Kidney epithelial cell (primary cell): ENCODE measurements at places on chromosomes 7 and 10.

- no peak for DNase-seq
Observed at GRCh38 chr7:136033413-136034031, 56.4 kb upstream of the MTPN start.

GRCh38 chr7:156608173-156608478 is 32.4 kb upstream of the RNF32 start:
- no peak for DNase-seq

DNA sequence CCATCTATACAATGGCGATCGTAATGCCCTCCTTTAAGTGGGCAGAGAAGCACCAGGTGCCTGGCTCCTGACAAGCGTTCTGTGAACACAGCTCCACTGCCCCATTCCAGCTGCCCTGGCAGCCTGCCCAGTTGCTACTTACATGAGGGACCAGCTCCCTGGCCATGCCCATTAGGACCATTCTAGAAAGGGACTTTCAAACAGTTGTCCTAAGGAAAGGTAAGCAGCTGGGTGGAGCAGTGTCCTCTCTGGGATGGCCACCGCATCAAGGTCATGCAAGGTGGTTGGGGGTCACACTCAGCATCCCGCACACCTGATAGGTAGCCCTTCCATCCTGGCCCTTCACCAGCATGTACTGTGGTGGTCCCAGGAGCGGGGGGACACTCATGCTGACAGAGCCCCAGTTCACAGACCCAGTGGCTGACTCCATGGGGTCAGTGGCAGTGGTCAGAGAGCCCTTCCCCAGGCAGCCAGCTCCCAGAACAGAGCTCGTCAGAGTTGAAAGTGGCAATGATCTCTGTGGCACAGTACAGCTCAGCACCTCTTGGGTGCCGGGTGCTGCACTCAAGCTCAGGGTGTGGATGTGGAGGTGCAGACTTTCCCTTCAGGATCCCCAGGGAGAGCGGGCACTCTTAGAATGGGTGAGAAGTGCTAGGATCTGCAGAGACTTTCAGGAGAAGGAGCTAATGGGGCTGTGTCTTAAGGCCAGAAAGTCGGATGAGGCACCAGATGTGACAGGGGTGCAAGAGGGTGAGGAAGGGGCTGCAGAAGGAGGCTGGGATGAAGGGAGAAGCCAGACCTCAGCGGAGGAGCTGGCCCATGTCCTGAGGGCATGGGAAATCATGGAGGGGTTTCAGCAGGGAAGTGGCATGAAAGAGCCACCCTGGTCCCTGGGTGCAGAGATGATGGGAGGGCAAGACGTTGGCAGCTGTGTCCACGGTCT is 10.9 kb downstream of the MMRN2 start:
- no peak for DNase-seq

- no peak for DNase-seq
Observed at GRCh38 chr7:116500078-116500853, 728 bp downstream of the CAV2 start.

DNA sequence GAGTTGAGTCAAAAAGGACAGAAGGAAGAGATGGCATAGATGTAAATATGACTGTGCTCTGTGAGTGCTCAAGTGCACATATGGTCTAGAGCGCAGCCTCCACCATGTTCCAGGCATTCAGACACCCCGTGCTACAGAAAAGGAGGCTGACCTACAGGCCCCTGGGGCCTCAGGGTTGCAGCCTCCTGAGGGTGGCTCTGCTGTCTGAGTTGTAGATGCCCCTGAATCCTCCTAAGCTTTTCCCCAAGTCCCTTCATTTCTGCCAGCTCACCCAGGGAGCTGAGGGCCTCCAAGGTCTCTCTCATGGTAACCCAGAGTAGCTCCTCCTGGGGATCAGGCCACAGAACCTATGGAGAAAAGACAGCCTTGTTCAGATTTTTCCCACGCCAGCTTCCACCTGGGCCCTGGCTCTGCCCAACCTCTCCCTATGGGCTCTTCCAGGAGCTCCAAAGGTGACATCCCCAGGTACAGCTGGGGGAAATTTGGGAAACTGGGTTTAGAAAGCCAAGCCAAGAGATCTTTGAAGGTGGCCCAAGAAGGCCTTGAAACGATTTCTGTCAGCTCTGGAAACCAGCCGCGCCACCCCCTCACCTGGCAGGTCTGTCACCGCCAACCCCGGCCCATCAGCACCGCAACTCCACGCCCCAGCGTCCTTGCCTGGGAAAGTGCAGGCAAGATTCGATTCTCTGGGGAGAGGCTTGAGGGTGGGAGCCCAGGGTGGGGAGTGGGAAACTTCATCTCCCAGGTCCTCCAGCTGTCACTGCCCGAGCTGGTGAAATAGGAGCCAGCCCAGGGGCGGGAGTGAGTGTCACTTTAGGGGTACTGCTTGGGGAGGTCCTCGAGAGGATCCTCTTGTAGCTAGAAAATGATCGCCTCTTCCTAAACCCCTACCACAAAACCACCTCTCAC is 2.4 kb downstream of the ZNF467 start:
- no peak for DNase-seq

- DNase-seq, result no peak
Observed at GRCh38 chr7:104480529-104480928, 152.1 kb downstream of the LHFPL3 start.

DNA sequence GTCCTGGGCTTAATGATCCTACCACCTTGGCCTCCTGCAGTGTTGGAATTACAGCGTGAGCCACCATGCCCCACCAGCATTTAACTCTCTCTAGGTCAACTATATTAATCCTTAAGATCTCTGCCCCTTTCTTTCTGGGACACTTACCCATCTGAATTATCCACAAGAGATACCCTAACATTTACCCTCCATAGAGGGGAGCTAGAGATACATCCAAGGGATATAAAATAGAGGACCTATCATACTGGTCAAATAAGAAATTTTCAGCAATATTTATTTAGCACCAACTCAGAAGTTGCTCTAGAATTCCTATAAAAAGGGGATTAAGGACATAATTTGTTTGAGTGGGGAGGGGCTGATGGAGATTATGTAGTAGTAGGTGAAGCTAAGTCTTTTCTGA is 96.5 kb downstream of the OTUD1 start:
- DNase-seq, result no peak

- no peak for DNase-seq
Observed at GRCh38 chr10:28284126-28284525, 18.7 kb downstream of the MPP7 start.

DNA sequence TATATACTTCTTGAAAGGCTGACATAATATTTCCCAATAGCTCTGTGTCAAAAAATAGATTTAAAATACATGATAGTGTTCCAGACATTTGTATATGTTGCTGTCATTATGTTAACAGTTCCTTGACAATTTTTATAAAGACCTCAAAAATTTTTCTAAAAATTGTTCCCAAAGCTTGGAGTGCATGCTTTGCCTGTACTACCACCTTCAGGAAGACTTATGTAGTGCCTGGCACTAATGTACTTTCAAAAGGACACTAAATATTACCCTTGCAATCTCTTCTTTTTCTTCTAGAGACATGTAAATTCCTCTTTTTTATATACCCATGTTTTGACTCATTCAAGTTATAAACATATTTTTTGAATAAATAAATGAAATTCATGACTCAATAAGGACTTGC is 48.0 kb upstream of the SP8 start:
- no peak for DNase-seq

DNA sequence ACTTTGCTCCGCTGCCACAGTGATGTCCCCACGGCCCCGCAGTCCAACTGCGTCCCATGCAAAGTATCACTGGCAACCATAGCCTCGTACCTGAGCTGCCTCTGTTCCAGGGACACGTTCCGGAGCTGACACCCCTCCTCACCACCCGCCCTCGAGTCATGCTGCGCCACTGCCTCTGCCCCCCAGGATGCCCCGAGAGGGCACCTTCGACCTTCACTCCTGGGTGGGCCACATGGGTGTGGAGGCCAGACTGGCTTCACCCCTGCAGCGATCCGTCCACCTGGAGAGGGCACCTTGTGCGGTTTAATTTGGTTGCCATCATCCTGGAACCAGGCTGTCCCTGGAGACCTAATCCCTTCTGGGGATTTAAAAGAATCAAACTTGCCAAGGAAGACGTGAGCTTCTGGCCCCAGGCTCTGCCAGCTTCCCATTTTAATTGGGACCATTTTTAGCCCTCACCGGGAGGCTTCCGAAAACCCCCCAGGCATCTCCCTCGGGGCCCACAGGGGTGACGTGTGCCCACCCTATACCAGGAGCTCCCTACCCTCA is 19.2 kb upstream of the TNRC18 start:
- no peak for DNase-seq

DNA sequence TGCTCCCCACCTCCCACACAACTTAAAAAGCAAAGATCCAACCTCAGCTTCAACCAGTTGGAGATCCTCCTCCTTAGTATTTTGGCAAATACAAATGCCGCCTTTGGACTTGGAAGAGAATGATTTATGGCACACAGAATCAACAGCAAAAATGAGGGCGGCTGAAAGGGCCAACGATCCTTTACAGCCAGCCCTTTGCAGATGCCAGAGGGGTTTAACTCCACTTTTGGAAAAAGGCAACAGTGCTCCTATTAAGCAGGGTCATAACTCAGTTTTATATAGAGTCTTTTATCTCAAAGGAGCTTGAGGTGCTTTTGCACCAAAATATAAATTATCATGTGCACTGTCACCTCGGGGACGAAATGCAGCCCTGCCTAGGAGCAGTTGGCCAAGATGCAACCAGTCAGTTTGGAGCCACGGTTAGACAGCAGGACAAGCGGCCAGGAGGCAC is 56.7 kb upstream of the JCAD start:
- no peak for DNase-seq

- DNase-seq, result no peak
Observed at GRCh38 chr10:86723009-86723408, 33.4 kb upstream of the BMPR1A start.

DNA sequence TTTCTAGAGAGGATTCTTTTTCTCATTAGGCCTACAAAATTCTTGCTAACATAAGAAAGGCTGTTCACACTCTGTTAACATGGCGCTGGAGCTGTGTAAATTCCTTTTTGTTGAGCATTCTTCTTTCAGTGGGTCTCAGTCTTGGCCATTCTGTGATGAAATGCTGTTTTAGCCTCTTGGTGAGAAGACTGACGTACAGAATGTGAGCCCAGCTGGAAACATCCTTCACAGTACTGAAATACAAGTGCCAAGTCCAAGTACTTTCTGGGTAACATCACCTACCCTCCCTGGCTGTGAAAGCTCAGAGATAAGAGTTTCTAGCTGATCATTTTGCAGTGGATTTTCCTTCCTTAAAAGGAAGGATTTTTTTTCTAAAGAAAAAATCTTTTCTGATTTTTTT is 231.8 kb downstream of the AHR start:
- DNase-seq, result no peak

- DNase-seq, result no peak
Observed at GRCh38 chr10:34723750-34724149, 91.3 kb downstream of the PARD3 start.

- DNase-seq, result no peak
Observed at GRCh38 chr7:92598310-92598981, 8.3 kb upstream of the FAM133B start.

DNA sequence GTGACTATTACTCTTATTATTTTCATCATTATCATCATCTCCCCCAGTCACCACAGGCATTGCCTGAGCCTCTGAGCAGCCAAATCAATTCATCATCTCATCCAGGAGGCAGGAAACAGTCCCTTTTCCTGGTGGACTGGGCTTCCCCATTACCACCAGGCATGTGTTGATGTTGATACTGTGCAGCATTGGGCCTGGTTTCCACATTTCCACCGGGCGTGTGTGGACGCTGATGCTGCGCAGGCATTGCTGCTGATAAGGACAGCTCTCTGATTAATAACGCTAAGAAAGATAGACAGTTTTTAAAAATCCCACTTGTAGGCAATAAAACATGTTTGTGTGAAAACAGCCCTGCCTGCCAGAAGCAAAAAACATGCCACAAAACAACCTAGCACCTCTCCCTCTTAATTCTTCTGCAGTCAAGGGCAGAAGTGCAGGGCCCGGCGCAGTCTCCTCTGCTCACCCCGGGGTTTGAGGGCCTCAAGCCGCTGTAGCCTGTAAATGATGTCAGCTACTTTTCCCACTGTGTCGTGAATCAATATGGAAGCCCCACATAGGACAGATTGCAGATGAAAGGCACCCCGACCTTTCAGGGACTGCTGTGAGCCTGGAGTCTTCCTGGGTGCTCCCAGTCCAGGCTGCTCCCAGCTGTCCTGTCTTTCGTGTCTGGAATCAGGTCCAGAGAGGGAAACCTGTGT is 216.0 kb downstream of the WDR37 start:
- no peak for DNase-seq

DNA sequence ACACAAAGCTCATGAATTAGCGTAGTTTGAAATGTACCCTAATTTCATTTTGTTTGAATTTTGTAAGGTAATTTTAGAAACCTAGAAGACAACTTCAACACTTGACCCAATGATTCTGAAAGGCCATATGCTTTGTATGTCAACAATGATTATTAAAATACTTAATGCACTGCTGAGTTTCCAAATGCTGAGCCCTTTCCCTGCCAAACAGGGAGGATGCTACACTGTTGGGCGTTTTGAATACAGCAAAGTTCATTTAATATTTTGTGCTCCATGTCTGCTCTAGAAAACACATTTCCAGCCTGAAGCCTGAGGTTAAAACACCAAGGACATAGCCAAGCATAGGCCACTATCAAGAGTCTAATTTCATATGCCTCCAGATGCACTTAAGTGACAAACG is 99.8 kb downstream of the ICA1 start:
- no peak for DNase-seq

- DNase-seq, result no peak
Observed at GRCh38 chr10:18303851-18304801, 163.9 kb downstream of the CACNB2 start.

DNA sequence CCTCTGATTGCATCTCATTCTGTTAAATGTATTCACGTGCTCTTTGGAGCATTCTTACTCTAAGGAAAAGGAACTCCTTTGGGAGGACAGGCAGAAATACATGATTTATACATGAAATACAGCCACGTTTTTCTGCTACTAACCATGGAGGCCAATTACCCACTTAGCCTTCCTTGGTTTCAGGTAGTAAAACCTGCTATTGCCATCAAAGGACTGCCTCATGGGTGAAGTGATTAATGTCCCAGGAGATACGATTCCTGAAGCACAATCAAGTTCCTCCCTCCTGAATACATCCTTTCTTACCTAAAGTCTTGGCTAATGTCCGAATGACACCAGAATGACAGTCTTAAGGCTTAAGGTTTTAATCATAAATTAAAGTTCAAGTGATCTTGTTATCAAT is 58.5 kb upstream of the PIK3CG start:
- no peak for DNase-seq

- DNase-seq, result no peak
Observed at GRCh38 chr10:58700591-58700990, 187.9 kb downstream of the BICC1 start.

DNA sequence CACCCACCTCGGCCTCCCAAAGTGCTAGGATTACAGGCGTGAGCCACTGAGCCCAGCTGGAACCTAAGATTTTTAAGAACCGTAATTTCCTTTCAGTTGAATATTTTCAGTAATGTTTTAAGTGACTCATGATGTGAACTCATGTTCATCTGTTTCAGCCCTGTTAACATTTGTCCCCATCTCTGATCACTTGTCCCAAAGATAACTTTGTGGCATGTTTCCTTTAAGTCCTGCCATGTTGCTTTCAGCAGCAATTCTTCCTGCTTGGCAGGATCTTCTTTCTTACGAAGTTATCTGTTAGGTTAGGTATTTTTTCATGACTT is 19.3 kb downstream of the ZRANB1 start:
- DNase-seq, result no peak

GRCh38 chr7:7791523-7791922 is 73.1 kb upstream of the RPA3 start:
- no peak for DNase-seq

- no peak for DNase-seq
Observed at GRCh38 chr10:76882796-76883195, 754.8 kb downstream of the KCNMA1 start.

- DNase-seq, result no peak
Observed at GRCh38 chr10:95406651-95407280, 116.0 kb upstream of the PDLIM1 start.
